ENCODE measurements at places on chromosomes 13 and 19. TPM values are rescaled to one million over a fixed set of nuclear protein-coding genes. Genes with fewer than 3 reads are reported as not detected.

- no peaks in the 10 kb centered on the region for H3K36me3 ChIP-seq
- no peak overlapping the region for H3K27ac ChIP-seq
- no peaks in the 10 kb centered on the region for H3K4me1 ChIP-seq
- no peaks in the 10 kb centered on the region for H3K27me3 ChIP-seq
These were observed 79.9 kb upstream of the GSX1 start for GRCh38 chr13:27712421-27712820.

GRCh38 chr13:25391932-25392331 lies 20.2 kb downstream of the ATP8A2 start:
- H3K36me3 ChIP-seq, result no peaks in the 10 kb centered on the region
- DNase-seq, result no peak
- H3K4me3 ChIP-seq, result no peak overlapping the region
- no peaks in the 10 kb centered on the region for H3K4me1 ChIP-seq
- no peak overlapping the region for H3K27ac ChIP-seq
- H3K27me3 ChIP-seq, result no peaks in the 10 kb centered on the region

- no peaks in the 10 kb centered on the region for H3K4me1 ChIP-seq
- H3K4me3 ChIP-seq, result no peak overlapping the region
- peak; percentile 51 for DNase-seq
- no peaks in the 10 kb centered on the region for H3K36me3 ChIP-seq
These were observed 57.9 kb downstream of the RXFP2 start for GRCh38 chr13:31797154-31797775.

DNA sequence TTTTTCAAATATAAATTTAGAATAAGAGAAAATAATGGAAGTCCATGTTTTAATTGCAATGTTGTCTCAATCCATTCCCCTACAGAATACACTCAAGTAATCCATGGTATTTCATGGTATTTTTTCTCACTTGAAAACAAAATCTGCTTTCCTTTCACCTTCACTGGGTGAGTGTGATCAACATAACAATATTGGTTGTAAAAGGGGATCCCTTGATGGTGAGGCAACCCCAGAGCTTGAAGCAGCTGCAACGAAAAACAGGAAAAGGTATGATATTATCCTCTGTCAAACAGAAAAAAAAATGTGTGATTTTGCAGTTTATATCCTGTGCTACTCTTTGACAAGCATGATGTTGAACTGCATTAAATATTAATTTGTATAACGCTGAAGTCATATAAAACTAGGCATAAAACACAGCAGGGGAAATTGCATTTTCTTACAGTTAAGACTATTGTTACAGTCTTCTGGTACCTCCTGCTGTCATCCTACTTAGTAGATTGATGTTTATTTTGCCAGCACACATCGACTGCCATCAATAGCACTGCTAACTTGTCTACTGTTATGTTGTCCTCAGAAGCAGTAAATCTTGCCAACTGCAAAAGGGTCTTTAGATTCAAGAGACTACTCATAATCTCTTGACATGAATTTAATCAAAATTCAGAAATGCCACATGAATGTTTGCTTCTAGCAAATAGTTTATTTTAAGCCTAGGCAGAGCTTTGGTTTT lies 373.1 kb upstream of the MIR17HG start:
- no peaks in the 10 kb centered on the region for H3K4me1 ChIP-seq
- peaks cover 3% of the 10 kb centered on the region for H3K27me3 ChIP-seq
- no peak overlapping the region for H3K27ac ChIP-seq
- no peak overlapping the region for H3K4me3 ChIP-seq
- no peak for DNase-seq

SWSAP1 gene
- 3.2 TPM for polyA plus RNA-seq

Data from stomach (tissue), 19 donors.